ENCODE measurements at places on chromosomes 12 and 14.
A peak's percentile ranks its signal among the peaks of the same experiment; 100 is the strongest.

DNA sequence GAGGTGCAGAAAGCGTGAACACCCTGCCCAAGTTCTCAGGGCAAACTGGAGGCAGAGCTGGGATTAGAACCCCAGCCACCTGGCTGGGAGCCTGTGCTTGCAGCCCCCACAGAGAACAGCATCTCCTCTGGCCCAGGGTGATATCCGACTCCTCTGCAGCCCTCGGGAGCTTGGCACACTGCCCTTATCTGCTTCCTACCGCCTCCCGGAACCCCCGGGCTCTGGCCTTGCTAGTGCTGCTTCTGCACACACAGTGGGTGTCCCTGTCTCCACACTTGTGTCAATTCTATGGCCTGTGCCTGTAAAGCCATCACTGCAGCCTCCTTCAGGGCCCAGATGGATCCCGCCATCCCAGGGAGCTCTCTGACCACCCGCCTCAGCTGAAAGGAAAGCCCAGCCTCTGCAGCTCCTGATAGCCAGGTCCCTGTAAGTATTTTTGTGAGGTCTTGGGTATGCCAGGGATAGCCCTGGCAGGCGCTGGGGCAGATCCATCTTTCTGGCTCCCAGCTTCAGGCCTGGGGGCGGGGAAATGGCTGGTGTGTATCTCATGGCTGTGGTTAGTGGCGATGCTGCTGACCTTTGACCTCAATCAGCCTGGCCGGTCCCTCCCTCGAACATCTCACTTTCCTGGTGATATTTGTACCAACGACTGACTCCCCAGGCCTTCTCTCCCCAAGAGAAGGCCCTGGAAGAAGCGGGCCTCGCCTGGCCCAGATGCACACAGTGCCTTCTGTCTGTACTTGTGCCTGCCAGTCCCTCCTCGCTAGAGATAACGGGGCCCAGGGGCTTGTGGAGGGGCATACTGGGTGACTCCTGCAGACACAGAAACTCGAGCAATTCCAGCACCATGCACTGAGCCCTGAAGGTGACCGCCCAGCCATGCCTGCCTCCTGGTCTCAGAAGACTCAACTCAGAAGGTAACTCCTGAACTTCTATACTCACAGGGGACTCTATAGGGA lies 183.8 kb downstream of the CALM1 start:
- DNase-seq: no peak

GRCh38 chr12:123762715-123763052 lies 583 bp downstream of the DNAH10 start:
- peak; percentile 58 for DNase-seq

DNA sequence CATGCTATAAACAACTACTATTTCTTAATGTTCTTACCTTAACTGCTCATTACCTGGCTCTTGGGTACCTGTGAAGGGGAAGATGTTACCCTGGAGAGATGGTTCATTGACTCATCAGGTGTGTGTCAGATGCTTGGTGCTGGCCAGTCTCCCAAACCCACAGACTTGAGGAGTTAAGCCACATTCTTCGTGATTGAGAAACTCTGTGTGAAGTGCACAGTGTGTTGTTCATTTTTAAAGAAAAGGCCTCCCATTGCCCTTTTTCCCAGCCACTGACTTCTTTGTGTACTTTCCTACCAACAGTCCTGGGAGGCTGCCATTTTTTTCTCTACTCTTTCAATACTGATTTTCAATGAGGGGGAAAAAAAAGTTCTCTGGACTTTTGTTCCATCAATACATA lies 3.2 kb downstream of the MGST1 start:
- peak; percentile 34 for DNase-seq

- DNase-seq: no peak
Measured at GRCh38 chr12:1758887-1759286, 61.5 kb upstream of the LRTM2 start.

DNA sequence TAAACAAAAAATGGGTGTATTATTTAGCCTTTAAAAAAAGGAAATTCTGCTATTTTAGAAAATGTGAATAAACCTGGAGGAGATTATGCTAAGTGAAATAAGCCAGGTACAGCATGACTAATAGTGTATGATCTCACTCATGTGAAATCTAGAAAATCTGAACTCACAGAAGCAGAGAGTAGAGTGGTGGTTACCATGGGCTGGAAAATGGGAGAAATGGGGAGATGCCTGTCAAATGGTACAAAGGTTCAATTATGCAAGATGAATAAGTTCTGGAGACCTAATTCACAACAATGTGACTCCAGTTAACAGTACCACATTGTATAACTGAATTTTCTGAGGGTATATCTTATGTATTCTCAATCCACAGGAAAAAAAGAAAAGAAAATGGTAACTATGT lies 17.4 kb upstream of the LEMD3 start:
- no peak for DNase-seq

DNA sequence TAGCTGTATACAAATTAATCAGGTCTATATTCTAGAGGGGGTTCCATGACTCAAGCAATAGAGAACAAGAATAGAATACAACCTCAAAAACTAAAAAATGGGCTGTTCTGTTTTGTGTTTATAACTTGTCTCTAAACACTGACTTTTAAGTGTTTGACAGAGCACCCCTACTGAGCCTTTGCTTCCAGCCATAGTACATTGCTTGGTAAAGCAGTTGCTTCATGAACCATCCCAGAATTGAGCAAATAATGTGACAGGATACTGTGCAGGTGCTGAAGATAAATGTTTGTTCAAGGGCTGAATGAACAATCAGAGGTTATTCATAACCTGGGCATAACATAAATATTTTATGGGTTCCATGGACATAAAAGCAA lies 11.5 kb downstream of the SPTSSA start:
- DNase-seq: peak; percentile 93

DNA sequence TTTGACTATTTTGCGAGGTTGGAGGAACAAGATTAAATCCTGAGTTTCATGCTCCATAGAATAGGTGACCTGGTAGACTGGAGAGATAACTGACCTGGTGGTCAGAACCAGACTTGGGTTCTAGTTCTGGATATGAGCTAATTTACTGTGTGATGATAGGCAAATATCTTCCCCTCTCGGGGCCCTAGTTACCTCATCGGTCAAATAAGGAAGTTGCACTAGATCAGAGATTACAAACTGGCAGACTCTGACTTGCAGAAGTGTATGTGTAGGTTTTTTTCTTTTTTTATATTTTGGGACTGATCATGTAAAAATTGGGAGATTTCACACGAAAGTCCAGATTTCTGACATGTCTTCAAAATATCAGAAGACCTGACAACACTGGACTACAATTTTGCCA lies 37.0 kb downstream of the RPH3A start:
- DNase-seq: peak; percentile 21

DNA sequence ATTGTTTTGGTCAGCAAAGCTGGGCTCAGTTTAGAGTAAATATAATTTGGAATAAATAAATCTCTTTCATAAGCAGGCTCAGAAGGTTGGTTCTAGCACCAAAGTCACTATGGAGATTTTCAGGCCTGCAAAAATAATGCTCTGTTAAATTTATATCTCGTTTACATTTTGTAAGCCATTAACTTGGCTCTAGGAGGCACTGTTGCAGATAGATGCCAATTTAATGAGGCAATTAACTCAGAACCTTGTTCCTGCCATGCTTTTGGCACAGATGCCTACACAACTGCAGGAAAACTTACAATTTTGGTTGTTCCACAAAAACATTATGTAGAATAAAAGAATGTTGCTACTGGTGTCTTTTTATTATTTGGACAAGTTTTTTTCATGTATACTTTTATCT lies 428.1 kb downstream of the FLRT2 start:
- DNase-seq: no peak

DNA sequence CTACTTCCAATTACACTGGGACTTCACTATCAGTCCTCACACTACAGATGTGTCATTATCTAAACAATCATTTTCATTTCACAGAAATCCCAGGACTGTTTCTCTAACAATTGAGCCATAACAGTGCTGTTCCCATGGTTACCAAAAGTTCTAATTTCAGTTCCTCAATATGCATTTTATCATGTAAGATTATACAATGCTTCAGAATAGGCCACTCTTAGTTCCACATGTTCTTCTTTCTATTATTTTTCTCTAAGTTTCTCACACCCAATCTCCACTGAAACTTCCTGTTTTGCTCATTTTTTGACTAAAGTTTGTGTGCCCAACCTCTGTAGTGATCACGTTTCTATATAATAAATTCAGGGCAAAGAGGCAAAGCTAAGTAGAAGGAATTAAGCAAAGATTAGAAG lies 185.8 kb downstream of the DUSP6 start:
- peak; percentile 72 for DNase-seq

DNA sequence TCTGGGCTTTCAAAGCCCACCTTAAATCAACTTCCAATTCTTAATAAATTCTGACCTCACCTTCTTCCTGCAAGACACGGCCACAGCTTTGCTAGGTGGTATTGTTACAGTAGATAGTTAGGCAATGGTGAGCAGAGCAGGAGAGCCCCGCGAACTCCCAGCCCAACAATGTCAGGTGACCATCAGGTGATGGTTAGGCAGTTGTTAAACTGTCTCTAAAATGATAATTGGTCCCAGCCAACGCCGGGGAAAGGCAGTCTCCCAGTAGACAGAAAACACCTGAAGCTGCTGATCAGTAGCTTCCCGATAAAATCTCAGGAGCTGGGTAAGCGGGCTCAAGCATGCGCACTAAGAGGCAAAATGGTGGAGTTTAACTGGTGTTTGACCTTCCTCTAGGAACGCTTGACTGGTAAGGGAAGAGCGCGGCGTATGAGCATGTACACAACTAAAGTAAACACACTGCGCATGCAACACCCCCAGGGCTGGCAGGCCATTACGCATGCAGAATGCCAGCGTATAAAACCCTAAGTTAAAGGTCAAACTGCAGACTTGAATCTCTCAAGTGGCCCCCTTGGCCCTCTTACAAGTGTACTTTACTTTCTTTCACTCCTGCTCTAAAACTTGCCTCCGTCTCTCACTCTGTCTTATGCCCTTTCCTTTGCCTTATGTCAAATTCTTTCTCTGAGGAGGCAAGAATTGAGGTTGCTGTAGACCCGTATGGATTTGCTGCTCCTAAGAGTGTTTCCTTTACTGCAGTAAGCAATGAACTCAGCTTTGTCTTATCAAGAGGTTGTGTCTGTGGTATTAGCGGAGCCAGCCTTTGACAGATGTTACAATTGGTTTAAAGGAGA lies 113.5 kb downstream of the C12orf75 start:
- peak; percentile 96 for DNase-seq

DNA sequence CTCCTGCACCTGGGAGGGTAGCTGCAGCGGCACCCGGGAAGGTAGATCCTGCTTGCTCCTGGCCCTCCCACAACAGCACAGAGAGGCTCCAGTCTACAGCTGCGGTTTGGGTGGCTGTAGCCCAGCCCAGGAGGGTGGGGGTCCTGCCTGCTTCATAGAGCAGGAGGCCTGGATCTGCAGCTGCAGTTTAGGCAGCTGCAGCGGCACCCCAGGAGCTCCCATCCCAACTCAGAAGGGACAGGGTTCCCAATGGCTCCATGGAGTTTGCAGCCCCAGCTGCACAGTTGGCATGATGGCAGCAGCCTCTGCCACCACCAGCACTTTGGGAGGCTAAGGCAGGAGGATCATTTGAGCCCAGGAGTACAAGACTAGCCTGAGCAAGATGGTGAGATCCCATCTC lies 38.5 kb downstream of the TIMELESS start:
- no peak for DNase-seq

- peak; percentile 11 for DNase-seq
Measured at GRCh38 chr14:101737414-101738339, 23.8 kb upstream of the PPP2R5C start.

GRCh38 chr12:10018386-10018785 lies 8.0 kb downstream of the CLEC12B start:
- no peak for DNase-seq

- no peak for DNase-seq
Measured at GRCh38 chr14:99215277-99215676, 56.7 kb downstream of the BCL11B start.

GRCh38 chr12:96766232-96766631 lies 140.8 kb upstream of the NEDD1 start:
- DNase-seq: peak; percentile 28

- no peak for DNase-seq
Measured at GRCh38 chr12:9793779-9794395, 33.2 kb upstream of the CD69 start.

- DNase-seq: no peak
Measured at GRCh38 chr14:89476354-89476896, 59.4 kb upstream of the FOXN3 start.

DNA sequence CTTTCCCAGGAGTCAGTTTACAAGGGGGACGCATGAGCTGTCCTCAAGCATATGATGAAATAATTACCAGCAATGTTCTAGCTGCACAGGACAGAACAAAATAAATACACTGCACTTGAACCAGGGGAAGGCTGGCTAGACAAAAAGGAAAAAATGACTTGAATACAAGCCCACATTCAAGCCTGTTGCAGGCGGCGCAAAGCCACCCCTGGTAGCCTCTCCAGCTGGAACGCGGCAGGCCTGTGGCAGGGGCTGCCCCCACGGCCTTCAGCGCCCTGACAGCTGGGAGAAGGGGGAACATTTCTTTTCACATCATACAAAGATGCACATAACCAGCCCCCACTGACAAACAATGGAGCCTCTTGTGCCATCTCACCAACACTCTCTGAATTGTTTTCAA lies 57.1 kb downstream of the TRAFD1 start:
- no peak for DNase-seq

- DNase-seq: no peak
Measured at GRCh38 chr12:48489012-48489411, 6.7 kb downstream of the C12orf54 start.

Measured in DMS53 (cell line).